ENCODE measurements at places on chromosomes 4 and X.

DNA sequence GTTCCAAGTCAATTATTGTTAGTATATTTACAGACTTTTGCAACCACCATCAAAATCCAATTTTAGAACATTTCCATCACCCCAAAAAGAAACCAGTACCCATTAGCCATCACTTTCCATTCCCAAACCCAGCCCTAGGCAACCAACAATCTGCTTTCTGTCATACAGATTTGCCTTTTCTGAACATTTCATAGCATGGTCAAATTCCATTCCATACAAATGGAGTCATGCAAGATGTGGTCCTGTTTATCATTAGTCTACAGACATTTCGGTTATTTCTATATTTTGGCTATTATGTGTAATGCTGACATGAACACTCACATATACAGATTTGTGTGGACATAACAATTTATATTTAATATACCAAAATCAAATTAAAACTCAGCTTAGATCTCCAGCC is 508.7 kb downstream of the ZNF674 start:
- no peak for DNase-seq

DNA sequence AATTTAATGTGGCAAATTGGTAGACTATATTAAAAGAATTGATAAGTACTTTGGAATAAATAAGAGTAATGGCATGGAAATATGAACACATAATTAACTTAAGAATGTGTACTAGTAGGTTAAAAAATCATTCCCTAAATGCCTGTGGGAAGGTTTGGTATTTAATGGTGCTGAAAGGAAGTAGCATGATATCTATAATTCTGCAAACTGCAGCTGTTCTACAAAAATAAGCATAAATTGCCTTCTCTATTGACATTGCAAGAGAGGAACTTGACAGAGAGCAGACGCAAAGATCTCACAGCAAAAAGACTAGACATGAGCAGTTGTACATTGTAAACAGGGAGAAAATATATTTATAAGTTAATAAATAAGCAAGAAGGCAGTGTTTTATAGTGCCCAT is 752.5 kb upstream of the PCDH10 start:
- no peak for DNase-seq

- no peak for DNase-seq
Measured at GRCh38 chr4:57018980-57019379, 40.3 kb downstream of the POLR2B start.

GRCh38 chr4:89868999-89869589 is 25.6 kb upstream of the MMRN1 start:
- peak; percentile 27 for DNase-seq

DNA sequence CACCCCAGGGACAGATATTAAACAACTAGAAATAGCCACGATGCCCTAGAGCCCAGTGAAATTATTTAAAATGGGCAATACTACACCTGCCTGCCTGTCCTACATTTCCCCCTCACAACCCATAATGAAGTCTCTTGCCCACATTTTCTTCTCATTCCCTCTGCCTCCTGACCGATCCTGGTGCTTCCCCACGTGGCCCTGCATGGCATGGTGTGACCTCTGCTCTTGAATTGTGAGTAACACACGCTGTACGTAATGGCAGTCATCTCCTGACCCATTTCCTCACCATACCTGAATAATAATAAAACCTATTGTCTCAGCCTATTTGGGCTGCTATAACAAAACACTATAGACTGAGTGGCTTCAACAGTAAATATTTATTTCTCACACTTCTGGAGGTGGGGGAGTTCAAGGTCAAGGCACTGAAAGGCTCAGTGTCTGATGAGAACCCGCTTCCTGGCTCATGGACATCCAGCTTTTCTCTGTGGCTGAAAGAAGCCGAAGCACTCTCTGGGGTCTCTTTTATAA is 77.0 kb upstream of the ENPP6 start:
- DNase-seq = no peak

All from kidney capillary endothelial cell (primary cell).